ENCODE measurements at places on chromosomes 1 and 21.

GRCh38 chr1:244371242-244372141 lies 80.2 kb downstream of the ADSS2 start:
- DNase-seq, result no peak

DNA sequence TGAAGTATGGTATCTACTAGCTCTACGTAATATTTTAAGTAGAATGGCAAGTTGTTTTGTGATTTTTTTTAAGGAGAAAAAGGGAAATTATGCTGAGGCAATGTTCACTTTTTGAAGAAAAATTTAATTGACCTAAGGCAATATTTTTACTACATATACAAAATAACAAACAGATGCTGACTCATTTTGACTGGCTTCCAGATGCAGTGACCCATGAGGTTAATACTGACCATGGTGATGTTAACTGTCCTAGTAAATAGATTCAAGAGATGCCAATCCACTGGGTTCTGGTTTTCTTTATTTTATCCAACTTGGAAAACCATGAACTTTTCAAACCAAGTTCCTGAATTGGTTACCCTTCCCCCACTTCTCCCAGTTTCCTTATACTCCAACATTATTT lies 154.9 kb downstream of the CRB1 start:
- no peak for DNase-seq

- DNase-seq, result no peak
These were observed 39.1 kb downstream of the DISC1 start for GRCh38 chr1:231665726-231666125.

DNA sequence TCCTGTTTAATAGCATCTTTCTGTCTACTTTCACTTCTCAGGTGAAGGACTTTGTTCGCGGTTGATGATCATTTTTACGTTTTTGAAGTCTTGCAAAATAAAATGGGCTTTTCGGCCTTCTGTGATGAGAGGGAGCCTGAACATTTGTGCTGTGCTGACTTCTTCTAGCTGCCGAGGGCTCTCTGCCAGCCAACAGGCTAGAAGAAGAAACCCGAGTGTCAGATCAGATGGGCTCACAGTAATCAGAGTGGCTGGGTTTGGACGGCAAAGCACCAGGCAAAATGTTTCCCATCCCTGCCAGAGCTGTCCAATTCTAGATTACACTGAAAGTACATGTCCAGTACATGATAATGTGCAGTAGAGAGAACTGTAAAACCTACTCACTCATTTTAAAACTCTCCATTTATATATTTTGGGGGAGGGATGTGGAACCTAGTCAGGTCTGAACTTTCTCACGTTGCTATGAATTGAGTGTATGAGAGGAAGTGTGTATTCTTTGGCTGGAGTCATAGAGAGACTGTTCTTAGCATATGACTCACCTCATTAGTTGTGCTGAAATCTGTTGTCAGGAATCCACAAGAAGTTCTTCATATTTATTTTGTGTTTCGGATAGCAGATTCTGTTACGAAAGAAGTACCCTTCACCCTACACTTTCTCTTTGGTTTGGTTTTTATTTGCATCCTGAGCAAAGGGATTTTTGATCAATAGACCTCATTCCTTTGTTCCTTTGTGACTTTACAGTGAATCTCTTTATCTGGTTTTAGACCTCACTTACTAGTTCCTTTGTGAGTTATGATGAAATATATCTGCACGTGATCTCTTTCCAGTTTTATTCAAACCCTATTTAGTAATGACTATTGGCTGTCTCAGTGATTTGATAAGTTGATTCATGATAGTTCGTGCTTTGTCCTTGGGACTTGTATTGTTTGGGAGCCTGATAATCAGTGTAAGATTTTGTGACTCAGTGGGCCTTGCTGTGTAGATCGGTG lies 4.8 kb downstream of the ATP1A1 start:
- peak; percentile 37 for DNase-seq

GRCh38 chr1:227227761-227228160 lies 90.5 kb downstream of the CDC42BPA start:
- DNase-seq, result no peak
